ENCODE measurements at places on chromosomes 12 and 14.

GRCh38 chr12:59234391-59234790, 314.1 kb upstream of the LRIG3 start:
- no peak for ATAC-seq

GRCh38 chr14:44142006-44142405, 365.1 kb downstream of the FSCB start:
- no peak for ATAC-seq

- ATAC-seq = no peak
These were observed 348.5 kb upstream of the DDHD1 start for GRCh38 chr14:53501361-53502211.

DNA sequence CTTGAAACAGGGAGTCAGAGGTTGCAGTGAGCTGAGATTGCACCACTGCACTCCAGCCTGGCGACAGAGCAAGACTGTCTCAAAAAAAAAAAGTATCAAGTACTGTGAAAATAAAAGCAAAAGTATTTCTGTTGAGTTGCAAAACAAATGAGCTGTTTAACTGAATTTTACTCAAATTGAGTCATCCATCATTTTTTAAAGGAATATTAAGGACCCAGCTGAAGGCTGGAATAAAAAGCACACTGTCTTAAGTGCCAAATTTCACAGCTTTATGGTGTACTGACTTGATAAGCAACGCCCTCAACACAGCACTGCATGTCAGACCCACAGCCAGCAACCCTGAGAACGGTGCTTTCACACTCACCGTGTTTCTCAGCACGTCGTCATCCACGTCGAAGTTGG, 57.9 kb downstream of the AMN start:
- ATAC-seq = no peak

- no peak for ATAC-seq
These were observed 168.7 kb upstream of the RPL10L start for GRCh38 chr14:46820291-46820690.

GRCh38 chr12:32891956-32892355, 4.6 kb downstream of the PKP2 start:
- ATAC-seq = peak; percentile 59

GRCh38 chr12:85072826-85073225, 36.7 kb downstream of the LRRIQ1 start:
- ATAC-seq = no peak

DNA sequence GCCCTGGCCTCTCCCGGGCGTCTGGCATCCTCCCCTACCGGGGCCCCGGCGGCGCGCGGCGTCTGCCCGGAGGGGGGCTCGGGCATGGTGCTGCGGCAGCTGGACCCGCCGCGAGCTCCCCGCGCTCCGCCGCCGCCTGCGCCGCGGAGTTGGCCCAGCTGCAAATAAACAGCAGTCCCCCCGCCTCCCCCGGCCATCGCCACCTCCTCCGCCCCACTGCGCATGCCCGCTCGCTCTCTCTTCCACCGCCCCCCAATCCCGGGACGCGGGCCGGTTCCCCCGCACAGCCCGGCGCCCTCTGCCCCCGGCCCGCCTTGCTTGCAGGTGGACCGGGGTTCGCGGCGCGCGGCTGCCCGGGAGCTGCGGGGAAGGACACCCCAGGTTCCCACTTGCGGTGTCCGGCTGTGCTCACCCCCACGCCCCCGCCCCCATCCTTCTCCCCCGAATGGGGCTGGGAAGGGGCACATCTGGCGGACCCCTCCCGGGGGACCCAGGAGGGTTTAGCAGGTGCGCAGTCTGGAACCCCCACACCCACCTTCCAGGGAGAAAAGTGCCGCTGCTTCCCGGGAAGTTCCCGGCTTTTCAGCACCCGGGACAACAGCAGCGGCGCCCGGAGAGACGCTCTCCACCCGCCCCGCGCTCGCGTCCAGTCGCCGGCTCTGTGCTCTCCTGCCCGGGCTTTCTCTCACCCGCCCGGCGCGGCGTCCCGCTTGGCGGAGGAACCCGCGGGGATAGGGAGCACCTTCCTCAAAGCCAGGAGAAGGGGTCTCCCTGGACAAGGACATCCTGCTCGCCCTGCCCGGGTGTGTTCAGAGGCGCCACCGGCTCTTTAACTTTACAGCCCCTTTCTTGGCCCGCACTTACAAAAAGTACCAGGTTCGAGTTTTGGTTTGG, at the start of gene TMTC1:
Gene TMTC1, minus strand, starts transcription at position 170 of the 894 bp plus-strand sequence. CDS start 191 bp downstream, outside the sequence.
- ATAC-seq = peak; percentile 59

DNA sequence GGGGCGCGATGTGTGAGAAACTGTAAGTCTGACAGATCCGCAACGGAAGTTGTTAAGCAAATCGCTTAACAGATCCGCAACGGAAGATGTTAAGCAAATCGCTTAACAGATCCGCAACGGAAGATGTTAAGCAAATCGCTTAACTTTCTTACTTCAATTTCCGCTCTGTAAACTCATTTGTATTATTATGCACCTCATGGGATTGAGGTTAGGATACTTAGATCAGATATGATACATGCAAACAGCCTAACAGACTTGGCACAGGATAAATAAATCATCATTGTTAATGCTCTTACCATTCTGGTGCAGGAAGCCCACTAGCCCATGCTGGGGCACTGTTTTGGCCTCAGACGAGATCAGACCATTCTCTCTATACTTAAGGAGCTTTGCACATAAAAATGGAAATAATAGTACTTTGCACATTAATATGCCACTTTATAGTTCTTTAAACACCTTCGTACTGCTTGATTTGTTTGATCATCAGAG, 399 bp downstream of the NCAPD2 start:
- no peak for ATAC-seq

GRCh38 chr12:93130366-93131054, 201.4 kb upstream of the EEA1 start:
- ATAC-seq = no peak

DNA sequence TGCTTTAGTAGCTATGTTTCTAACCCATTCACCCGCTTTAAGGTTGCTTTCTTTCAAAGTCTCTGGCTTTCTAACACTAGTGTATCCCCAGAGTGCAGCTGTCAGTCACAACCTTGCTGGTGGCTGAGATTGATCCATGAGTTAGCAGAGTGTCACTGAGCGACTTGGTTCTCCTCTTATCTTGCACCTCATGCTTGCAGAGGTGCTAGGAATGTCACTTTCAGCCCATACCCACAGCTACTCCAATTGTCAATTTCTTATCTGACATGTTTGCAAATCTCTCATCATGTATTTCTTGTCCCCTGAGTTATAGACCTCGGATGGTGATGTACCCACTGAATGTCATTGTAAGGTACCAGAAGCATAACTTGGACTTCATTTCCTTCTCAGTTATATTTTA, 1110.2 kb downstream of the GALC start:
- ATAC-seq = no peak

GRCh38 chr12:62273724-62274380, 13.6 kb downstream of the USP15 start:
- no peak for ATAC-seq

DNA sequence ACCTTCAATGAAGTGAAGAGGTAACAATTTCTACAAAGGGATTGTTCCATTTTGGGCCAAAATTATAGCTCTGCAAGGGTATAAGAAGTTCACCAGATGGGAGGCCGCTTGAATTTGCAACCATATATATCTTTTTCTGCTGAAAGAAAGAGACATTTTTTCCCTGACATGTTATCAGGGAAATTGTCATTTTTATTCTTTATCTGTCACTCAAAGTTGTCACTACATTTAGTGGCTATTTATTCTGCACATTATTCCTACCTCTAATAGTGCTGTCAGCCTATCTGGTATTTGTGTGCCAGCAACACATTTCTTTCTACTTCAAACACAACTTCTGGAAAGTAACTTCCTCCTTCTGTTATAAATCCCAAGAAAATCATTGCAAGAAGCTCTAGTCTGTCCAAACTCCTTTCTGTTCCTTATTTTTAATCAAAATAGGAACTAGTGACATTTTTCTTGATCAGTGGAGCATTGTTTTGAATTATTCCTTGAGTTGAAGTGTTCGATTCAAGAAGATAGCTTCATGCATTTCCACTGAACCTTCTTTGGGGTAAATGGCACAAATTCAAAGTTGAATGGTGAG, 137.9 kb upstream of the ATP2B1 start:
- ATAC-seq = no peak

GRCh38 chr12:5173511-5174011, 129.9 kb downstream of the KCNA5 start:
- no peak for ATAC-seq

GRCh38 chr14:87883750-87884149, 109.2 kb downstream of the GALC start:
- ATAC-seq = no peak

DNA sequence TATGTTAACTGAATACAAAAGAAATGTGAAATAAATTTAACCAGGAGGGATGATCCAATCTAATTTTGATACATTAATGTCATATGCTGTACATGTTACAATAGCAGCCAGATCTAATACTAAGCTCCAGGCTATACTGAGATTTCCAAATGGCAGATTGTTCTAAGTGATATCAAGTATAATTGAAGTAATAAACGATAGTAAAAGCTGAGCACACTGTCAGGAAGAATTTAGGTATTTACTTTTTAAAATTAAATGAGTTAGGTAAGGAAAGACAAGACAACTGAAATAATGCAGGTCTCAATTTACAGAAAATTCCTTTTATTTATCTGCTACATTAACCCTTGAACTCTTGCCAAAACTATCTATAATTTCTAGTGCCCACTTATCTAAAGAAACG, 39.9 kb downstream of the INSM2 start:
- no peak for ATAC-seq

DNA sequence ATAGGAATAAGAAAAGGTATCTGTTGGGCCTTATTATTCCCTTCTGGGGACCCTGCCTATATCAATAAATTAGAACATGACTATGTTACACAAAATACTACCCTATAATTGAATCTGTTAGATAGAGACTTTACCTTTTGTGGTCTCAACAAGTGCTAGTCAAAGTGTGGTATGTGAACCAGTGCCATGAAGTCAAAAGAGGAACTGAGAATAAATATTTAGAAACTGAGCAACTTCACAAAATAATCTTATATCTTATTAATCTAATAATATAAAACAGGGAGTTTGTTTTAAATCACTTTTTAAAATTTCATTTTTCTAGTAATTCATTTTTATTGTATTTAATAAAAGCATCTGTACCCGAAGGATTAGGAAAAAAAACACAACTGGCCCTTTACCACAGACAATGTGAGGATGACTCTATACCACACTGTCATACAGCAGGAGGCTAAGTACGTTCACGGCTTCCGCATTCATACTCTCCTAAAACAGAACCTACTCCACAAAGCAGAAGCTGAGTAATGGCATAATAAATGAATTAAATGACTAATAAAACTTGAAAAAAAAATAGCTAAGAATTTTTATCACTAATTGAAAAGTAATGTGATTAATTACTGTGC, 42.1 kb downstream of the SEC23A start:
- no peak for ATAC-seq

DNA sequence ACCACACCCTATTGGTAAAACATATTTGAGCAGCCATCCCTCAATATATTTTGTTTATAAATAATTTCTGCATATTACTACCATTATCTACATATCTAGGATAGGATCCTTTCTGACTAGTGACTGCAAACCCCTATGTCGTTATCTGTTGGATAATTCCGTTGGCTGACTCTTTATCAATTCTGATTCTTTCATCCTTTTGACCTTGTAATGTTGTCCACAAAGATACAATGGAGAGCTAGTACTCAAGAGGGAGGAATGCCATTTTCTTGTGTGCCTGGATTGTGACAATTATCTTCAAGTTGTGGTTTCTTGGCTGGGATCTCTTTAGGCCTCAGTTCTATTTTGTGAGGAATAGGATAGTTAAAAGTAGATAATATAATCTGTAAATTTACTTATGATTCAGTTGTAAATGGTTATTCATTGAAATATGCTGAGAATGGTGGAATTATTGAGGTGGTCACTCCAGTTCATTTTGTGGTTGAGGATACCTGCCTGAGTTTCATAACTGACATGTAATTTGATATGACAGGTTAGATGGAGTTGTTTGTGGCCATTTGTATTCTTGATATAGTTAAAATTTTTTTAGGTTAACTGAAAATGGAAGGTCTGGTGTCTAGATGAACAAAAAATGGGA, 10.1 kb downstream of the CHST11 start:
- ATAC-seq = no peak

DNA sequence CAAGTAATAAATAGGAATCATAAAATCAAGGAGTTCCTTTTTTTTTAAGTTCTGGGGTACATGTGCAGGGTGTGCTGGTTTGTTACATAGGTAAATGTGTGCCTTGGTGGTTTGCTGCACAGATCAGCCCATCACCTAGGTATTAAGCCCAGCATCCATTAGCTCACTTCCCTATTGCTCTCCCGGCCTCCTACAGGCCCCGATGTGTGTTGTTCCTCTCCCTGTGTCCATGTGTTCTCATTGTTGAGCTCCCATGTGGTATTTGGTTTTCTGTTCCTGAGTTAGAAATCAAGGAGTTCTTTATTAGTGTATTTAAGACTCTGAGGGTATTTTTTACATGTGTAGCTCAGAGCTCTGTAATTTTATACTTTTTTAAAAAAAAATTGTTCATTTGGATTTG, 86.0 kb downstream of the SCFD1 start:
- ATAC-seq = no peak

GRCh38 chr12:79162147-79162772, 297.7 kb downstream of the SYT1 start:
- ATAC-seq = no peak

GRCh38 chr12:117501076-117501869, 139.8 kb upstream of the NOS1 start:
- ATAC-seq = peak; percentile 59

DNA sequence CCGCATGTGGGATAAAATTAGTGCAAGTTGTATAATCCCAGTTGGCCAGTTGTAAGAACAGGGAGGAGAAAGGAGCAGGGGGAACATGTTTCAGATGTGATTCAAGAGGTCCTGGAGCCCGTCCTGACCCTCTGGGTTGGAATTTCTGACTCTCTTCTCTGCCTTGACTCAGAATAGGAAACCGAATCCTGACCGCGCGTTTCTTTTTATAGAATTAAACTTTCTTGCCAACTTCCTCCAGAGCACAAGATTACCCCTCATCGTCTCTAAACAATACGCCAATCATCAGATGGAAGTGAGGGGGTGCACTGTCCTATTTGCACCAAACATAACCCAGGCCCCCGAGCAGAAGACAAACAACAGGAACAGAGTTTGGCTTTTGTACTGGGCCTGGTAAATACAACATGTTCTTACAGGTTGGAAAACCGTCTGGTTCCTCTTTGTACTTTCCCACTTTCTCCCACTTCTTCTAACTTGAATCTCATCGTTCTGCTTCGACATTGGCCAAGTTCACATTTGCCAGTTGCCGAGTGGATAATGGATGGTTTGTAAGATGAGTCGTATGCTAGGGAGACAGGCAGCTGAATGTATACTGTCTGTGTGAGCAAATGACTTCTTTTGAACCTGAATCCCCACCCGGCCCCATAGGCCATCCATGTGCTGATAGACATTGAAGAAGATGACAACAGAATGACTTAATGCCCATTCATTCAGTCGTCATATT, 42.6 kb upstream of the MED13L start:
- ATAC-seq = peak; percentile 52

- ATAC-seq = no peak
These were observed 282.9 kb downstream of the RMST start for GRCh38 chr12:97745406-97746101.

GRCh38 chr14:102497998-102498677, 11.4 kb downstream of the ANKRD9 start:
- ATAC-seq = no peak
